ENCODE measurements at places on chromosomes 6 and 20.

- DNase-seq = peak; percentile 1
Measured at GRCh38 chr20:17568972-17569521, 828 bp upstream of the DSTN start.

DNA sequence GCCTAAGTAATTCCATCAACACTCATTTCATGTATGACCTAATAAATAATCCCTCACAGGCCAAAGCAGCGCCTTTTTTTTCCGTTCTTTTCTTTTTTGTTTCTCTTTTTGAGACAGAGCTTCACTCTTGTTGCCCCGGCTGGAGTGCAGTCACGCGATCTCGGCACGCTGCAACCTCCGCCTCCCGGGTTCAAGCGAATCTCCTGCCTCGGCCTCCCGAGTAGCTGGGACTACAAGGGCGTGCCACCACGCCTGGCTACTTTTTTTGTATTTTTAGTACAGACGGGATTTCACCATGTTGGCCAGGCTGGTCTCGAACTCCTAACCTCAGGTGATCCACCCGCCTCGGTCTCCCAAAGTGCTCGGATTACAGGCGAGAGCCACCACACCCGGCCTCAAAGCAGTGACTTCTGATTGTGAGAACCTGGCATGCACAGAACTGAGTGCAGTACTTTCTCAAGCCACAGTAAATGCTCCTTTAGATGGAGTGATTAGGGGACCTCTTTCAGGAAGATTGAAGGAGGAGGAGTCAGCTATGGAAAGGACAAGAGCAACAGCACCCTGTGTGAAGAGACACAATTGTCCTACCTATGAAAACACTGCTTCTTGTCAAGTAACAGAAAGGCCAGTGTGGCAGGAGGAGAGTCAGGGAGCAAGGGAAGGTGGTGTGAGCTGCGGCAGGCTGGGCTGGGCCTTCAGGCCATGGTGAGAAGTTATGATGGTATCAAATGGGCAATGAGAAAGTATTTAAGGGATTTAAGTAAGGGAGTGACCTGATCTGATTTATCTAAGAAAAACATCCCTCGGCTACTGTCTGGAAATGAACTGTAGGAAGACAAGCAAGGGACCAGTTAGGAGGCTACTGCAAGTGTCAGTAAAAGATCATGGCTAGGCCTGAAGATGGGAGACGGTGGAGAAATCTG lies 1.7 kb upstream of the SCAF8 start:
- DNase-seq = no peak

DNA sequence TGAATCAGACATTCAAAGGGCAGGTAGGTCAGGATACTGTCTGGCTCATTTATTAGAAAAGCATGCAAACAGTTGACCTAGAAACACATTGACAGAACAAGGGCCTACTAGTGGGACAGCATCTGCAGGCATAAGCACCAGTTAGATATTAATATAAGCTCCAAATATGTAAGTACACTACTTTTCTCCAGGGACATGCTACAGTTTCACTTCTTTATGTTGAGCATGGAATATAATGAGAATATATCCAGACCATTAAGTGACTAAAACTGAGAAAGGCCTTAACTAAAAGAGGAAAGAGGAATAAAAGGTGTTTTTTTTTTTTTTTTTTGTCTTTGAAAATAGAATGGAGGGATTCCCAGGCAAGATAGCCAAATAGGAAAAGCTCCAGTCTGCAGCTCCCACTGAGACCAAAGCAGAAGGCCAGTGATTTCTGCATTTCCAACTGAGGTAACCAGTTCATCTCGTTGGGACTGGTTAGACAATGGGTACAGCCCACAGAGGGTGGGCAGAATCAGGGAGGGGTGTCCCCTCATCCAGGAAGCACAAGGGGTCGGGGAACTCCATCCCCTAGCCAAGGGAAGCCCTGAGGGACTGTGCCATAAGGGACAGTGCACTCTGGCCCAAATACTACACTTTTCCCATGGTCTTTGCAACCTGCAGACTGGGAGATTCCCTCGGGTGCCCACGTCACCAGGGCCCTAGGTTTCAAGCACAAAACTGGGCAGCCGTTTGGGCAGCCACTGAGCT lies 251.6 kb downstream of the PHF3 start:
- no peak for DNase-seq

- no peak for DNase-seq
Measured at GRCh38 chr6:153101461-153101860, 29.6 kb downstream of the RGS17 start.

DNA sequence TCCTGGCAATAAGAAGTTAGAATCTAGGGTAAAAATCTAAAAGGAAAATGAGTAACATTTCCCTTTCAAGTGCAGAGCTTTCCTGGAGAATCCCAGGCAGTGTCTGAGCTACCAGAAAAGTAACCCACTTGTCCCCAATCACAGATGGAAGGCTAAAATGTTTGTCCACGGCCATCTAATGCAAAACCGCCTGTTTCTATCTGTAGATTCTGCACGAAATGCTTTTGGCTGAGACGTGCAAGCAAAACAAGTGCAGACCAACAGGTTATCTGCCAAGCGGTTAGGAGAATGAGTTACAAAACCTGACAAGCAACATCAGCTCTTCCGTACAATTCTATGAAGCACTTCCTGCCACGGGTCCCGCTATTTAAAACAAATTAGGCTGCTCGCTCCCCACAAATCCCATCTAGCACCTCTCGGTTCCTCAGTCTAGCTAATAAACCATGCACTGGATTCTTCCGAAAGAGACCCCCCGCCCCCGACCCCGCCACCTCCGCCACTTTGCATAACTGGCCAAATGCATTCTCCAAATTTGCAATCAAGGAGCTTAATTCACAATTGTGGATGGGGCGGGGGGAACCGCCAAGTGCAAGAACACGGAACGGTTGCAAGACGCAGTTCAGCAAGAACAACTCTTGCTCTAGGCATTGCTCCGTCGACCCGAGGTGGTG lies 1.4 kb downstream of the ELOVL5 start:
- peak; percentile 63 for DNase-seq

- peak; percentile 49 for DNase-seq
Measured at GRCh38 chr20:54103067-54103761, 32.8 kb upstream of the BCAS1 start.

Data from CD4-positive, alpha-beta T cell treated with Interleukin-6 at 100 ng/mL for 8 hours (primary cell).